ENCODE measurements at places on chromosomes 5 and 9.
A peak's percentile ranks its signal among the peaks of the same experiment; 100 is the strongest.

DNA sequence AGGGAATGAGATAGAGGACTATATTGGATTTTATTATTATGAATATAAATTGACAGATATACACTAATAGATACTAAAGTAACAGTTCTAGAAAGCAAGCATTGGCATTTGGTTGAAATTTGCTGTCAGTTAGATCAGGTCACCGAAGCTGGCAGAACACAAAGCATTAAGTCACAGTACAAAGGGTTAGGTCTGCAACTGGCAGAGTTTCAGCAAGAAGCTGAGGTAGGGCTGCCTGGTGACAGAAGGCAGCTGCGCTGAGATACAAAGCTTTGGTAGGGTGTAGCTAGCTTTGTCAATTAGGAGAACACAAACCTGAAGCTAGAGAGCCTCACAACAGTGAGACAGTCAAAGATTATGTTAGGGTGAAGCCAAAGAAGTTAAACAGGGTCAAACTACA, 6.3 kb upstream of the CSNK1G3 start:
- no peak for DNase-seq

GRCh38 chr5:149500922-149501582, 50.2 kb downstream of the CSNK1A1 start:
- DNase-seq: no peak

DNA sequence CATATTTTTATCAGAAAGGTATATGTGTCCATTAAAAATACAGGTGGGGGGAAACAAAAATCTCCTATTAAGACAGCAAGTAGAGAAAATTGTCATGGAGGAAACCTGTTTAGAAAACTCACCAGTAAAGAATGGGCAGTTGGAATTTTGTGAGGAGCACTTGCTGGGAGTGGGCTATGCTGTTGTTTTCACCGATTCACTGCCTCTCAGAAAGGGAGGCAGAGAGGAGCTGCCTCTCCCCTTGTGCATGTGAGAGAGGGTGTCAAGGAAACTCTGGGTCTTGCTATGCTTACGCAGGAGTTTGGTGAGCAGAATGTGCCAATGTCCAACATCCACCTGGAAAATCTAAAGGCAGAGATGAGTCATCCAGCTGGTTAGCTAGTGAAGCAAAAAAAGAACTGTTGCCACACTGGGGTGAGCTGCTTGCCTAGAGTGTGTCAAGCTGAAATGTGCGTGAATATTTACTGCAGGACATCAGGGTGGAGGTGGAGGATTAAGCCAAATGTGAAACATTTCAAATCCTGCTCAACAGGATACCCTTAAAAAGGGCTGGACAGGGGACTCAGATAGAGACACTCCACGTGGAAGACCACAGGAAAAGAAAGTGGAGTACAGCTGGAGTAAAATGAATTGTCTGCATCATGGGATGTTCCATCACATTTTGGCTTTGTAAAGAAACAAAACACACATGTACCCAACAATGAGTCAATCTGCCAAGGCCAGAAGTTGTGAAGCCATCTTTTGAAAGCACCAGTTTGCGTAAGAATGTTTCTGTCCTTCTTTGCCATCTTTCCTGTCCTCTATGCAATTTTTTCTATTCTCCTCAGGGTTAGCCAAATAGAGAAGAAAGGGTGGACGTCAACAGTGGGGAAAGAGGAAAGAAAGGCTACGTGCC, 449.7 kb upstream of the MPDZ start:
- DNase-seq: no peak

DNA sequence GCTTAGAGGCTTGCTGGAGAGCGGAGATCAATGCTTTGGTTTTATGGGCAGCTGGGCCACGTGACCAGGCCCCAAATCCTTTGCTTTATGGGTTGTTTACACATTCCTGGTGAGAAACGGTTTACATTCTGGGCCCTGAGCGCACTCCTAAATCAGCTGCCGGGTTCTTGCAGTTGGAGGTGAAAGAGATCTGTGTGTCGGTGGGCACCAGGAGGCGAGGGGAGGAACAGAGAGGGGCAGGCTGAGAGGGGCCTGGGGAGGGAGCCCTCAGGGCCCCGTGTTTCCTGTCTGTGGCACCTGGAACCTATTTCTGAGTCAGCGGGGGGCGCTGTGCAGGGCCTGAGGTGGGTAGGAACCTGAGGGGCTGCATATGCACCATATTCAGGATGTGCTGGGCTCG, 63.5 kb upstream of the HAND1 start:
- no peak for DNase-seq

- no peak for DNase-seq
Observed at GRCh38 chr5:96377167-96377566, 55.9 kb downstream of the PCSK1 start.

GRCh38 chr5:33843579-33843978, 48.2 kb downstream of the ADAMTS12 start:
- DNase-seq: no peak

- no peak for DNase-seq
Observed at GRCh38 chr9:123406691-123407216, 50.8 kb downstream of the CRB2 start.

- DNase-seq: no peak
Observed at GRCh38 chr5:31537851-31538250, 5.8 kb downstream of the C5orf22 start.

GRCh38 chr5:129243039-129243438, 148.5 kb downstream of the ISOC1 start:
- no peak for DNase-seq

GRCh38 chr9:130297371-130297770, 31.8 kb downstream of the HMCN2 start:
- no peak for DNase-seq

DNA sequence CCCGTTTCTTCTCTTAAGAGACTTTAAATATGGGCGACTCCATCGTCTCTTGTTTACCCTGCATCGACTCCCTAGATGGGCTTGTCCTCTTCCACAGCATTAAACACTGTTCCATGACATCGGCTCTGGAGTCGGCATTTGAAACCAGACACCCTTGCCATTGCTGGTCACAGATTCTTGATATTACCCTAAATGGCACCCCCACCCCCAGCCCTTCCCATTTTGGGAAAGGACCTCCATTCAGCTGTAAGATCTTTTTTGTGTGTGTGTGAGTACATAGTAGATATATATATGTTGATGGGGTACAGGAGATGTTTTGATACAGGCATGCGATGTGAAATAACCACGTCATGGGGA, 51.1 kb upstream of the SH3PXD2B start:
- no peak for DNase-seq

DNA sequence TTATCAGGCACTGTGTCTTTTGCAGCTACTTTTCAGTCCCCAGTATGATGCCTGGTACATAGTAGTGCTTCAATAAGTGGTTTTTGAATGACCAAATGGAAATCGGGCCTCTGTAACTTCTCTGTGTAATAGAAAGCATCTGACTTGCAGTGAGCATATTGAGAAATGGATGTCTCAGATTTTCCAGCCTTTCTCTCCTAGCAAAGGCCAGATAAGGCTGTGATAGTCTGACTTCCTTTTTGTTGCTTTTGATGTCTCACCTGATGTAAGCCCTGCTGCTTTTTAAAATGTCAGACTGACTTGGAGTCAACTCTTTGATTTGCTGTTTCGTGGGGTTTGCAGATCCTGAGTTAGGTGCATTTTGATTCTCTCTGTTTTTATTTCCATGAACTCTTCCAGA, 590.0 kb upstream of the ZNF608 start:
- no peak for DNase-seq

DNA sequence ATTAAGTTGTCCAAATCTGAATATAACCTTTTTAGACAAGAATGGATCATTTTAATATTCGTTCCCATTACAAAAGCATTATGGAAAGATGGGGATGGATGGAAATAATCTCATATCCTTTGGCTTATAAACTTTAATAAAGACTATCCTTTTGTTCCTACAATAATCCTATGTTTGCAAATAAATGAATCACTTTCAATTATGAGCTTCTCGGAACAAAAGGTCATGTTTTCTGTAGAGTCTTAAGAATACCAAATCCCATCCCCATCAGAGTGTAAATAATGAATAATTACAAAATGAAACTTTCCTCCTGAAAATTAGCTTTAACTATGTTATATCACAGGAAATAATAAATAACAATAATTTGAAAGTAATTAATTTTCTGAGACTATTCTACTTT, 329.7 kb downstream of the NR2F1-AS1 start:
- no peak for DNase-seq

DNA sequence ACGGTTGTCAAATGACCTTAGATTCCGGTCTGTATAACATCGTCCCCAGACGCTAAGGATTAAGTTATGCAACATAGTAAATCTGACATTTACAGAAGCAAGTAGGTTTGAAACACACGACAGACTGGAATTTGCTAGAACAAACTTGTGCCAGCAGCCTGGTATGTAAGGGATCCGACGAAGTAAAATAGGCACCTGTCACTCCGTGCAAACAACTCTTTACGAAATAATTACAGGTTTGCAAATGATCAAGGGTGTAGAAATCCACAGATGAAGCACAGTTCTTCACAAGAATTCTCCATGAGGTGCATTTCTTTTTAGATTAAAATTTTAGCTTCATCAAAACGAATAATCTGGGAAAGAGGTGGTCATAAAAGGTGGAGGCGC, 508 bp downstream of the MOCS2 start:
- no peak for DNase-seq

- peak; percentile 10 for DNase-seq
Observed at GRCh38 chr5:66945389-66946349, 250.9 kb downstream of the CD180 start.

DNA sequence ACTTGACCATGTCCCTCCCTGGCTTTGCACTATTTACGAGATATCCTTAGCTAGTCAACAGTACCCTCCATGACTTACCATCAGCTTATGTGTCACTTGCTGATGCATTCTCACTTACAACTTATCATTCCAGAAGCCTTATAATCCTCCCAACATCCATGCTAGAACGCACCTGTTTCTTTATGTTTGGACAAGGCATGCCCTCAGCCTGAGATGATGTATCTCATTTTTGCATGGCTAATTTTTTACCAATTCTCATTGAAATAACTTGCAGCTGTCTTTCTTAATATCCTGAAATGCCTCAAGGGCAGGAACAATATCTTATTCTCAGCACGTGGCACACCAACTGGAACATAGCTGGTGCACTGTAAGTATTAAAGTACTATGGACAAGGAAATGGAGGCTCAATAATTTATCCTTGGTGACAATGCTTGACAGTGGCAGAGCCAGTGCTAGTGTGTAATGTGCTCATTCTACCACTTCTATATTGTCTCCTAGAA, 281.6 kb downstream of the SLF1 start:
- no peak for DNase-seq

- no peak for DNase-seq
Observed at GRCh38 chr9:87227456-87227855, 270.2 kb upstream of the DAPK1 start.

DNA sequence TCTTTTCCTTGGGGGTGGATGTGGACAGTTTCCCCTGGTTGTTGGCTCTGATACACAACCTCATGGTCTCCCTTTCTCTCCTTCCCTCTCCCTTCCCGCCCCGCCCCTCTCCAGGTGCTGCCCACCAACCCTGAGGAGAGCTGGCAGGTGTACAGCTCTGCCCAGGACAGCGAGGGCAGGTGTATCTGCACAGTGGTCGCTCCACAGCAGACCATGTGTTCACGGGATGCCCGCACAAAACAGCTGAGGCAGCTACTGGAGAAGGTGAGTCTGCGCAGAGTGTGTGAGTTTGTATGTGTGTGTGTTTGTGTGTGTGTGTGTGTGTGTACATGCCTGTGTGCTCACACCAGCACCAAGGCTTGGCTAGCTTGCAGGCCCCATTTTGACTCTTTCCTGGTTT, 2.6 kb downstream of the OLFM1 start:
- DNase-seq: no peak

DNA sequence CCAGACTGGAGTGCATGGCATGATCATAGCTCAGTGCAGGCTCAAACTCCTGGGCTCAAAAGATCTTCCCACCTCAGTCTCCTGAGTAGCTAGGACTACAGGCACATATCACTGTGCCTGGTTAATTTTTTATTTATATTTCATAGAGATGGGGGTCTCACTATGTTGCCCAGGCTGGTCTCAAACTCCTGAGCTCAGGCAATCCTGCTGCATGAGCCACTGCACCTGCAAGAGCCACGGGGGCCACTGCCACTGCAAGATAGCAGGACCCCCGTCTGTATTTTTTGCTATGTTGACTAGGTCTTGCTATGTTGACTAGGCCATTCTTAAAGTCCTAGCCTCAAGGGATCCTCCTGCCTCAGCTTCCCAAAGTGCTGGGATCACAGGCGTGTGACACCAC, 6.5 kb downstream of the CYSTM1 start:
- DNase-seq: no peak

- no peak for DNase-seq
Observed at GRCh38 chr5:169914766-169915165, 65.5 kb downstream of the INSYN2B start.

- DNase-seq: no peak
Observed at GRCh38 chr5:139574641-139575312, 13.6 kb downstream of the UBE2D2 start.

DNA sequence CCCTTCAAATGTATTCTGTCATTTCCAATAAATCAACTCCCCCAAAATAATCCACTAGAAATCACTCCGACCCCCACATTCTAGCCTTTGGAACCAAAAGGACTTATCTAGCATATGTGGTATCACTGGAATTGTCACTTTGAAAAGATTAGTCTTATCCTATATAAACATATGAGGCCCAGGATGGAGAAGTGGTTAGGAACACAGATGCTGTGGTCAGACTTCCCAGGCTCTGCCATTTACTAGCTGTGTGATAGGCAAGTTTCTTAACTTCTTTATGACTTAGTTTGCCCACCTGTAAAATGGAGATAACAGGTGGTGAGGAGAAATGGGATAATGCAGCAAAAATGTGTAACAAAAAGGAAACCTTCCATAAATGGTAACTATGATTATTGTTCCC, 62.0 kb upstream of the GLRX start:
- no peak for DNase-seq

- DNase-seq: no peak
Observed at GRCh38 chr9:128494108-128494745, 10.3 kb upstream of the GLE1 start.

DNA sequence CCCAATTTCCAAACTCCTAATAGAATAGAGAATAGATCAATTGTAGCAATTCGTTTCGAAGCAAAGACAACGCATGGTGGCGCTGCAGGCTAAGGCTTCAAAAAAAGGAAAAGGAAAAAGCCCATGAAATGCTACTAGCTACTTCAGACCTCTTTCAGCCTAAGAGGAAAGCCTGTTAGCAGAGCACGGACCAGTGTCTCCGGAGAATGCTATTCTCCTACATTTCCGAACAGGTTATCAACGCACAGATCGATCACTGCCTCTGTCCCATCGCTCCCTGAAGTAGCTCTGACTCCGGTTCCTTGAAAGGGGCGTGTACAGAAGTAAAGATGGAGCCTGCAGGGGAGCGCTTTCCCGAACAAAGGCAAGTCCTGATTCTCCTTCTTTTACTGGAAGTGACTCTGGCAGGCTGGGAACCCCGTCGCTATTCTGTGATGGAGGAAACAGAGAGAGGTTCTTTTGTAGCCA, at the start of gene PCDHB15:
PCDHB15 (plus strand) TSS at position 146 of the 468 bp plus-strand sequence; CDS start at position 330, 184 bp downstream.
- peak; percentile 7 for DNase-seq

- no peak for DNase-seq
Observed at GRCh38 chr5:80761966-80762365, 107.2 kb upstream of the DHFR start.

GRCh38 chr5:75435096-75435495, 76.3 kb downstream of the CERT1 start:
- DNase-seq: no peak

Measured in stimulated activated CD4-positive, alpha-beta T cell treated with anti-CD3 and anti-CD28 coated beads, TNF-alpha, amount 100 ng/mL, for 24 hours (primary cell).